ENCODE measurements at places on chromosomes 7 and 10.

- peak; percentile 63 for DNase-seq
Measured at GRCh38 chr7:56033671-56034432, 17.4 kb downstream of the PSPH start.

DNA sequence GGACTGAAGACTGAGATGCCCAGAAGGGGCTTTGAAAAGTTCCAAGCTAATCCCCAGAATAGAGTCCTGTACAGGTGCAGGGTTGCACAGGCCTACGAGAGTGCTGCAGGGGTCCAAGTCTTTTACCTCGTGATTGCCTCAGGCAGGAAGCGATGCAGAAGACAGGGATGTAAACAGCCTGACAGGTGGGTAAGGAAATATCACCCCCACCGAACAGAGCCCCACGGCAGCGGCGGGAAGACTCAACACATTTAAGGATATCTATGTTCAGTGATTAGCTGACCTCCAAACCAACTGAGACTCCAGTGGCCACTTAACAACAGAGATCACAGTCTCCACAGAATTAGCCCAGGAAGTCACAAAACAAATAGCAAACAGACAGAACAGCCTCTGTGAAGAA lies 73.9 kb upstream of the VIPR2 start:
- DNase-seq: no peak

- no peak for DNase-seq
Measured at GRCh38 chr10:97468162-97468561, 22.2 kb downstream of the ZDHHC16 start.

- no peak for DNase-seq
Measured at GRCh38 chr7:135327458-135327857, 93.8 kb downstream of the STRA8 start.

- no peak for DNase-seq
Measured at GRCh38 chr7:66576646-66577045, 52.0 kb upstream of the KCTD7 start.

GRCh38 chr10:24202181-24202570 lies 6.8 kb upstream of the KIAA1217 start:
- no peak for DNase-seq

DNA sequence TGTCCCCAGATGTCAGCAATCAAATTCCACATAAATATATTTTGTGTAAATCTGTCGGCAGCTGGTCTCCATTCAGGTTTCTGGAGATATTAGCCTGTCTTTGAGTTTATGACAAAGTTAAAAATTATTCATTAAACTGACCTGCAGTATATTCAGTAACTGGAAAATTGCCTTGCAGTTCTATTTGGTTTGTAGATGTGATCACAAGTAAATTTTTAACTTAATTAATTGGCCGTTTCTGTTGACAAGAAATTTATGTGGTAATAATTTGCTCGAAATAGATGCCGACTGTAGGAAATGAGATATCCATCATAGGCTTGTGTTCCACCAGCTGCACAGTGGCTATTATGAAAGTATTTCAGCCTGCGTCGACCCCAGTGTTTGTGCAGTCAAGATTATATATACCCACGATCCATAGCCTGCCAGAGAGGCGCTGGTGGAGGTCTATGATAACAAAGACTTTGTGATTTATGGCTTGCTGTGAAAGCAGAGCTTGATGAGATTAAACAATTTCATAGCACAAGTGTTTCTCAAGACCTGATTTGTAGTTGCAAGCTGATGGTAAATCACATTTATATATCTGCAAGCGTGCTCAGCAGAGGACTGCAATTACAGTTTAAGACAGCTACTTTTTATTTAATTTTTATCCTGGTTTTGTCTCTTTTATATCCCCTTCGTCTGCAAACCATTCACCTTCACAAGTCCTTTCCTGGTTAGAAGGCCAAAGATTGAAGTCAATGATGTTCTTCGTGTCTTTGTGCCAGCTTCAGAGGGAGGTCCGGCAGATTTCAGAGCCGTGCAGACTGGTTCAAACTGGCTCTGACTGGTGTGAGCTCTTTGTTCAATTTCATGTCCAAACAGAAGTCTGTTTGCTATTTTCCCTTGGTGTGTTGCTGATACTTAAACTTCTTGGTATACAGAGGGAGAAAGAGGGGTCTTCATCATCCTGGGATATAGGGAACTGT lies 850.9 kb downstream of the LRMDA start:
- DNase-seq: no peak

GRCh38 chr7:29291723-29292618 lies 97.4 kb downstream of the CHN2 start:
- DNase-seq: no peak

DNA sequence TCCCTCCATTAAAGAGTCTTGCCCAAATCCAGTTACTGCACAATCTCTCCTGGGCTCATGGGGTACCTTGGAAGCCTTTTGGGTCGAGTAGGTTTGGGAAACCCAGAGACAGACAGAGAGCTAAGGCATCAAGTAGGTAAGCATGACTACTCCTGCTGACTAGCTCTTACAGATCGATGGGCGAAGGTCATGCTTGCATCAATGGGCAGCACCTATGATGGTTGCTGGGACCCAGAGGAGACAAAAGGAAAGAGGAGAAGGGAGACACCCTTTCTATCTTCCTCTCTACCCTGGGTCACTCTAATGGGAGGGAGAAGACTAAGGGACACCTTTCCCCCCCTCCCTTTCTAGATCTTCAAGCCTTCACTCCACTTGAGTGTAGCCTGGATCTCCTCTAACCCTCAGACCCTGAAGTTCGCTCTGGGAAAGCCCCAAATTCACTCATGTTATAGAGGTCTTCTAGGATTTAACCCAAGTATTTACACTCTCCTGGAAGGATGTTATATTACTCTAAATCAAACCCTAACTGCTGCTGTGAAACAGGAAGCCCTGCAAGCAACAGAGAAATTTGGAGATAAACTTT lies 31.6 kb upstream of the ZNF746 start:
- DNase-seq: no peak

GRCh38 chr7:36985316-36985715 lies 261.0 kb upstream of the AOAH start:
- no peak for DNase-seq

- no peak for DNase-seq
Measured at GRCh38 chr7:84256571-84256971, 62.0 kb upstream of the SEMA3A start.

DNA sequence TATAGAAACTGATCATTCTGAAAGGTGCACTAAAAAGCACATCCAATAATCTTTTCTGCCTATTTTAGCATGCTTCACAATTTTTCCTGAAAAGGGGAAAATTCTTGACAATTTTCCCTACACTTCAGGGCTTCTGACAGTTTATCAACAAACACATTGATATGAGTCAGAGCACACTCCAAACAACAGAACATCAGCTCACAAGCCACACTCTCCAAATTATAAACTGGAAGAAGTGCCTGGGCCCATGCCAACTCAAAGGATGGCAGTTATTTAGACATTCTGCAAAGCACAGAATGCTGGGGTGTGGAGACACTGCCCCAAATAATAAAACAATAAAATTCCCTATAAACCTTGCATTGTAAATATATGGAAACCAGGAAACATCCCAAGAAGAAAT lies 90.8 kb downstream of the ELAPOR2 start:
- no peak for DNase-seq

DNA sequence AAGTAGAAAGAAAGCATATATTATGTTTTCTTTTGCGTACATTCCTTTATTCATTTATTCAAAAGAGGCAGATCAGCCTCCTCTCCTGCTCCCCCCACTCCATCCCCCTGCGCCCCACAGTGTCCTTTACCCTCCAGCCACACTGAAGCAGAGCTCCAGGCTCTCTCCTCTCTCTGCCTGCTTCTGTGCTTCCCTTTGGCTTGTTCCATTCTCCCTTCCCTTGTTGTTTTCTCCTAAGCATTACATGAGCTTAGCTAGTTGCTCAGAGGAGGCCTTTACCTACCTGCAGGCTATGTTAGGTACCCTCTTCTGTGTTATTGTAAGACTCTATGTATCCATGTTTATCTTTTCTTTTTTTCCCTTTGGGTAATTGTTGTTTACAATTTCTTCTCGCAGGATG lies 27.4 kb downstream of the CNNM2 start:
- no peak for DNase-seq

DNA sequence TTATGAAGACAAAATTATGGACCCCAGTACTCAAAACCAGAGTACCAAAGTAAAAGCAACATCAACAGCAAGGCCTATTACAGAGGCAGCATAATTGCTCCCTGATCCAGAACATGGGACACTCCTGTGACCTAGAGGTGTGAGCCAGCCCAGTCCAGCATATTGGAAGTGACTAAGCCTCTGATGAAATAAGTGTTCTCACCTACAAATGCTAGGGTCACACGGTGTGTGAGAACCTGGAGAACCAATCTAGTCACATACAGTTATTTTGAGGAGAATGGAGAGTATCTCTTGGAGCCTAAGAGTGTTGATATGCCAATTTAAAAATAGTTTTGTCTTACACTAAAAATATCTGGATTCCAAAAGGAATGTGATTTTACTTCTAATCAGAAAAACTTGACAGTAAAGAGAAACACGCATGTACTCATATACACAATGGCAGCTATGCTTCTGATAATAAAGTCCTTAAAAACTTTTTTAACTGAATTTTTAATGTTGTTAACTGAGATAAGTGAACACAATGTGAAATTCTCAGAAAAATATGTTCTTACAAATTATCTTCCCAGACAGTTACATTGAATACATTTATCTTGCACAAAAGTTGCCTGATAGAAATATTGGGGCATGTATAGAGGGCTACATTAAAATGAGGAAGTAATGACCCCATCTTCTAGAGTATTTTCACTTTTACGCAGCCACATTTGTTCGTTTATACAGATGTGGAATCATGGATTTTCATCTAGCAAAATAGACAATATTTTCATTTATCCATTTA lies 56.8 kb upstream of the CD36 start:
- no peak for DNase-seq

GRCh38 chr7:45661302-45661995 lies 87.3 kb downstream of the ADCY1 start:
- no peak for DNase-seq

GRCh38 chr7:130649004-130649790 lies 19.4 kb downstream of the COPG2 start:
- DNase-seq: no peak

DNA sequence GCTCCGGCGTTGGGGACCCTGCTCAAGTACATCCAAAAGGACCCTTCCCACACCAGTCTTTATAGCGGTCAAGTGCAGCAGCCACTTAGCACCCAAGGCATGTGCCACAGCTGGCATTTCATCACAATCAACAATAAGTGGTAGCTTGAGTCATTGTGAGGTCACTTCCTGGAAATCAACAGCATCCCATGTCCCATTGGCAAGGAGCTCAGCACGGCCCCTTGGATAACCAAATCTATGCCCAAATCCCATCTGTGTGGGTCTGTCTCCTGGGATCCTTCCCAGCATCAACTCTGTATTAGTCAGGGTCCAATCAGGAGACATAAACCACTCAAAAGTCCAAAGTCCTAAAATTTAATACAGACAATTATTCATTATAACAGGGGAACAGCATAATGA lies 27.1 kb downstream of the MDH2 start:
- DNase-seq: no peak

GRCh38 chr10:131533846-131534526 lies 222.5 kb upstream of the TCERG1L start:
- DNase-seq: no peak

DNA sequence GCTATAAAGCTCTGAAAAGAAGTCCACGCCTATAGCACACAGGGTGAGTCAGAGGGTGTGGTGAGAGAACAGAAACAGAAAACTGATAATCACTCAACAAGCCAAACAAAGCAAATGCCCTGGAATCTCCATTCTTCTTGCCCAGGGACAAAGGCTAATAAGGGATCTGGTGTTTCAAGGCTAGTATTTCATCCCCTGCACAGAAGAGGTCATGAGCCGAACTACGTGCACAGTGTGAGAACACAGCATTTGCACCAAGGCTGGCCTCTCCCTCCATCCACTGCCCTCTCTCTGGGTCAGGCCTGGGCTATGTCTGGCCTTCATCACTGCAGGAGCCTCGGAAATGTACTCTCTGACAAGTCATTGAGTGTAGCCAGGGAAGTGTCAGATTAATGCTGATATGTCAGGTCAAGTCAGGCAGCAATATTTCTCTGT lies 42.7 kb downstream of the PRR15 start:
- no peak for DNase-seq

- DNase-seq: no peak
Measured at GRCh38 chr10:62541811-62542210, 167.6 kb downstream of the ZNF365 start.

GRCh38 chr7:14424675-14425074 lies 435.2 kb upstream of the ETV1 start:
- DNase-seq: no peak

GRCh38 chr7:109663806-109664205 lies 1094.1 kb downstream of the DNAJB9 start:
- DNase-seq: no peak

GRCh38 chr10:99869581-99870122 lies 87.2 kb downstream of the ABCC2 start:
- DNase-seq: no peak

DNA sequence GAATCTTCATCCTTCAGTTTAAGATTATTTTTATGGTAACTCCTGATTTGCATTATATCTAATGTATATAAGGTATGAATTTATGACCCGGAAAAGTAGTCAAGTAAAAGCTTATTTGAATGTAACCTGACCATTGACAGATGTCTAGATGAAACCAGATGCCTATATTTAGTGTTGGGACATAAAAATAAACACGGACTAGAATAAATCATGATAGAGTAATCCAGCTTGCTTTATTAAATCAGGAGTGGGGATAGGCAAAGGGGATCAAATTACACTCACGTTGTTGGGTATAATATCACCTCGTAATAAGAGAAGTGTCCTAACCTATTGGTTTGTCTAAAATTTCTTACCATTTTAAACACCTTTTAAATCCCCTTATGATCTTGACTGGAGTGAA lies 244.6 kb downstream of the AGMO start:
- DNase-seq: no peak

DNA sequence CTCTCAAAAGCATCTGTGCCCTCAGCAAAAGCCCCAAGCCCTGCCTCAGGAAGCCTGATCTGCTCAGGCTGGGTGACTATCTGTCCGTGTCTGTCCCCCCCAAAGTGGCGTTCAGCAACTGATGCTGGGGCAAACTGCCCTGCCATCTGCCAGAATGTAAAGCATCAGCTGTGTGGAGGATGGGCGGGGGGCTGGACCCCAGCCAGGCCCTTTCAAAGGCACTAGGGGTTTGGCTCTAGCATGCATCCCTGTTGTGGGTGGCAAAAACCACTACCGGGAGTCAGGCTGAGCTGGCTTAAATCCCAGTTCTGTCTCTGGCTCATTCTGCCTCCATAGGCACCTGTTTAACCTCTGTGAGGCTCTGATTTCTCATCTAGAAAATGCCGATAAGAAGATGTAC lies 35.5 kb downstream of the GPRIN2 start:
- DNase-seq: no peak

DNA sequence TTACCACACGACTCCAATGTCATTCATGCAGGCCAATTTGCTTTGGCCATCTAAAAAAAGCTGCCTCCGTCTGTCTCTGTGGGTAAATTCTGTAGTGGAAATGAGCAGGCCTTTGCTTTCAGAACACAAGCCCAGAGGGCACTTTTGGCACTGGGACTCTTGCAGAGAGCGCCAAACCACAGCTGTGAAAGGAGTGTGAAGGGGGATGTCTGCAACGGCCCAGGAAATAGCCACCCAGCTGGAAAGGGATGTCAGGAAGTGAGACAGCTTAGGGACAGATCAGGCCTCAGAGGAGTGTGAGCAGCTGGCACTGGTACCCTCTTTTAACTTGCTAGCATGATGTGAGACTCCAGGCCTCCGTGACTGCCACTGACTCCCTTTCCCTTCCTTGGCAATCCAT lies 152.4 kb downstream of the DKK1 start:
- DNase-seq: no peak
